Cortex of kidney (tissue), 1 donor: ENCODE measurements at places on chromosomes 1 and 21.

DNA sequence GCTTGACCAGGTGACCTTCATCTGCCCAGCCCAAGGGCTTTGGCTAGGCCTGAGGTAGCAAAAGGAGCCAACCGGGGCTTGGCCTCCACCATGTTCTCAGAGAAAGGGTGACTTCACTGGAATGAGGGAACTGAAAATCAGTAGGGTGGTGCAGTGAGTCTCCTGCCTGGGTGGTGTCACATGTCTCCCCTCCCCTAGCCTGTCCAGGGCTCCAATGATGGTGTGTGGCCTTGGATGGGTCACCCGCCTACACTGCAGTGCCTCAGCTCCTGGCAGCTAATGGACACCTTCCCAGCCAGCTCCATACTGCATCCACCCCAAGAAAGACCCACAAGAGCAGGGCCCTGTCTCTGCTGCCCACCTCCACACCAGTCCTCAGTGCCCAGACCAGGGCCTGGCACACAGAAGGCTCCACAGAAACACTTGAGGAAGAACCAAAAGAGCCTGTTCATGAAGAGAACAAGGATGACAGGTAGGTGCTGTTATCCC, 678.7 kb downstream of the MATN1 start:
- DNase-seq: no peak

- no peak for DNase-seq
Measured at GRCh38 chr1:89941110-89941766, 53.7 kb upstream of the ZNF326 start.

GRCh38 chr1:71695821-71696220, 586.5 kb downstream of the NEGR1 start:
- DNase-seq: no peak

GRCh38 chr1:46689897-46690296, 18.2 kb downstream of the TEX38 start:
- no peak for DNase-seq

DNA sequence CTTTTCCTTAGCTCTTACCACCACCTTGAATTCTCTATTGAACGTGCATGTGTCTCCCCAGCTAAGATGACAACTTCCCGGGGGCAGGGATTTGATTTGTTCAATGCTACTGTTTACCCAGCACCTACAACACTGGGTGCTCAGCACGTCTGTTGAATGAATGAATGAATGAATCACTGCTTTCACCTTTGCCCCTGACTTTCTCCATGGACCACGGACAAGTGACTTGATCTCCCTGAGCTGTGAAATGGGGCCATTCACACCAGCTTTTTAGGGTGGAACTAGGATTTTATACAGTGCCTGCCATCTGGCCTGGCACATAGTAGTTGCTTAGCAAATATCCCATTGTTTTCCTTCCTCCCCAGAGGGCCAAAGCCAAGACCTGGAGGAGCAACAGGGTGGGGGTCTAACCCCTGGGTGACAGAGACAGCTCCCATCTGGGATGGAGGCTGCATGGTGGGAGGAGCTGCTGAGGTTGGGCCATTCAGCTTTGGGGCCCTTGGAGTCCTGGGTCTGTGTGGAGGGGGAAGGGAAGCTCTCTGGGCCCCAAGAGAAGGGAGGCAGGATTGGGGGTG, 15.7 kb downstream of the TNFRSF1B start:
- no peak for DNase-seq

GRCh38 chr1:183572721-183573120, 17.5 kb downstream of the NCF2 start:
- DNase-seq: no peak

- no peak for DNase-seq
Measured at GRCh38 chr1:110490791-110491451, 28.1 kb downstream of the KCNA10 start.

DNA sequence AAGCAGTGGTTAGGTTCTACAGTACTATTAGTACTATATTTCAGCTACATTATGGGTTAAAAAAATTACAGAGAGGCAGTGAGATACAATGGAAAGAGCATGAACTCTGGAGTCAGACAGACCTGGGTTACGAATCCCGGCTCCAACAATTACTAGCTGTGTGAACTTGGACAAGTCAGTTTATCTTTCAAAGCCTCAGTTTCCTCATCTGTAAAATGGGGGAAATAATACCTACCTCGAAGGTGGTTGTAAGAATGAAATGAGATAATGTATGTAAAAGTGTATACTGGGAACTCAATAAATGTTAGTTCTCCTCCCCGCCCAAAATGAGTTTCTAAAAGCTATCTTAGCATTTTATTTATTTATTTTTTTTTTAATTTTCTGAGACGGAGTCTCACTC, 59.5 kb downstream of the PRPF38A start:
- DNase-seq: no peak

DNA sequence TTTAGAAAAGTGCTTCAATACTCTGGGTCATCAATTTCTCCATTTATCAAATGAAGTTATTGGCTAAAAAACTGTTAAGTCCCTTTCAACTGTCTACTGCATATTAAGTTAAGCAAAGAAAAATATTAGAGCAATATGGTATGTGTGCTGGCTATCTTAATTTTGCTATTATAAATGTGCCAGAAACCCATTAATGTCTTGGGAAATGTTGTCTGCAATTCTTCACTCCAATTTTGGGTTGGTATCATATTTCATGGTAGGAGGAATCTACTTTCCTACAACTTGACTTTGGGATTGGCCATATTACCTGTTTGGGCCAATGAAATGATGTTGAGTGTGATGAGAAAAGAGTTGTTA, 1063.9 kb downstream of the PLA2G4A start:
- no peak for DNase-seq

DNA sequence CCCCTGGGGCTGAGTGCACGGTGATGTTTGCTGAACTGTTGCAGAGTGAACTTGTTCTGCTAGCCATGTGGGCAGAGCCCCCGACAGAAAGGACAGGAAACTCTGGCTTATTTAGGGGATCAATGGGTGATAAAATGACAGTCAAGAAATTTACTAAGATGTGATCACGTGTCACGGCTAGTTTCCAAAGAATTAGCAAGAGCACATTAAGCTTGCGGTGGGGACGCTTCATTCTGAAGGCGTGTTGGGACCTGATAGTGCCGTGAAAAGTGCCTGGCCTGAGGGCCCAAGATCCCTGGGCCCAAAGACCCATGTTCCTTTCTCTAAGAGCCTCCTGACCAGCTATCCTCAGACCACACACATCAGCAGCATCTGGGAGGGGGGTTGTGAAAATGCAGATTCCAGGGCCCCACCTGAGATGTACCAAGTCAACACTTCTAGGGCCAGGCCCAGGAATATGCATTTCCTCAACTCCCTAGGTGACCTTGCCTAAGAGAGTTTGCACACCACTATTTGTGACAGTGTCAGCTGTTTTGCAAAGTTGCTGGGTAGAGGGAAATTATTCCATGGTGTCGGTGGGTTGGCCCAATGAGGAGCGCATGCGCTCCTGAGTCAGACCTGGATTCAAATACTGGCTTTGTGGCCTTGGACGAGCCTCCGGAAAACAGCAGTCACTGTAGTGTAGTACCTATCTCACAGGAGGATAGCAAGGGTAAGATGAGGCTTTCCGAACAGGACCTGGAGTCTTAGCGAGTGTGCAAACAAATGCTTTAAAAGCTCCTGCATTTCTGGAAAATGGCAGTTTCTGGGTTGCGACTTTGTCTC, 77.5 kb downstream of the SPSB1 start:
- DNase-seq: no peak

GRCh38 chr1:163561580-163562295, 240.0 kb downstream of the NUF2 start:
- no peak for DNase-seq

- no peak for DNase-seq
Measured at GRCh38 chr1:64941461-64942117, 24.8 kb downstream of the JAK1 start.

DNA sequence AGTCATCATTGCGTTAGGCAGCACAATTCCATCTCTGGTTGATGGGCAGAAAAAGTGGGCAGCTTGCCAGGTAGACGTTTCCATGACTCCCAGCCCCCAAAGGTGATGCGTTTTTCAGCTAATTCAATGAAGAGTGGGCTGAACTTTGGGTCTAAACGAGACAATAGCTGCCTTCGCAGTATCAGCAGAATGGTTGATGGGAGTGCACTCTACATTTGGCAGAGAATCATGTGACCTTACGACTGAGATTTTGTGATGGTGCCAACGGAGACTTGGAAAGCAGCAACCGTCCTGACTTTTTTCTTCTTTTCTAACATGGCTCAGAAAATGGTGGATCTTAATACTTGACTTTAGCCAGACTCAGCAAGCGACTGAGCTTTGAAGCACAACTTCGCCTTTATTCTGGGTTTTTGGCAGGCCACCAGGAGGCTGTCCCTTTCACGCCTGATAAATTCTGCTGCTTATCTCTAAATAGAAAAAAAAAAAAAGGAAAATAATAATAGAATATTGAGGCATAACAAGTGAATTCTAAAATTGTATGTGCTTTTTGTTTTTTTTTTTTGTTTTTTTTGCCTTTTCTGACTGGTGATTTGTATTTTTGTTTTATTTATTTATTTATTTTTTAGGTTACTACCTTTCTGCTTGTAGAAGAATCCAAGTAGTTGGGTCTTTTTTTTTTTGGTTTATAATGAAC, 804.8 kb downstream of the USP25 start:
- DNase-seq: no peak
